ENCODE measurements at places on chromosomes 7 and 10.

DNA sequence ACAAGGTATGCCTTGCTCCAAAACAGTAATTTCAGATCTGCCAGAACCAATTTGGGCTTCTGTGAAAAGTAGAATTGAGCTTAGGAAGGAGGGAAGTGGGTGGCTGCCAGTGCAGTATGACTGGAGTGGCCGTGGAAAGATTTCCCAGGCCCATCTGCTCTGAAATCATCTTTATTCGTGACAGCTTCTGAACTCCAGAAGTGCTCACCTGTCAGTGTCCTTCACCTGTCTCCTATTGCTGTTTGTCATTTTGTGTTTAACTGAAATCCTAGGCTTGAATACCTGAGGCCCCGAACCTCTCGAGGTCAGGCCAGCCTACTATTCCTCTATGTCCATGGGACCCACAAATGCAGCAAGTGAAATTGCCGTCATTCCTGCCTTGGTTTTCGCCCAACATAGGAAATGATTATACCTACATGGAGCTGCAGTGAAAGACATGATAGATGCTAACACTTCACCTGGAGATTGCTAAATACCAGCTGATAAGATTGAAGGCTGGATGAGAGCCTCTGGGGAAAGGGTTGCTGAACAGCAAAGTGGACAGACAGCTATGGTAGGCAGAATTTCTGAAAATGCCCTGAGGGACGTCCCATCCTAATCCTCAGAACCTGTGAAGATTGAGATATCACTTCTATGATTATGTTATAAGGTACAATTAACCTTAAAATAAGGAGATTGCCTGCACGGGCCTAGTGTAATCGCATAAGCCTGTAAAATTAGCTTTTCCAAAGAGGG lies 82.1 kb downstream of the C1GALT1 start:
- no peak for DNase-seq

- DNase-seq, result no peak
Measured at GRCh38 chr7:134554417-134554966, 5.6 kb downstream of the AKR1B15 start.

DNA sequence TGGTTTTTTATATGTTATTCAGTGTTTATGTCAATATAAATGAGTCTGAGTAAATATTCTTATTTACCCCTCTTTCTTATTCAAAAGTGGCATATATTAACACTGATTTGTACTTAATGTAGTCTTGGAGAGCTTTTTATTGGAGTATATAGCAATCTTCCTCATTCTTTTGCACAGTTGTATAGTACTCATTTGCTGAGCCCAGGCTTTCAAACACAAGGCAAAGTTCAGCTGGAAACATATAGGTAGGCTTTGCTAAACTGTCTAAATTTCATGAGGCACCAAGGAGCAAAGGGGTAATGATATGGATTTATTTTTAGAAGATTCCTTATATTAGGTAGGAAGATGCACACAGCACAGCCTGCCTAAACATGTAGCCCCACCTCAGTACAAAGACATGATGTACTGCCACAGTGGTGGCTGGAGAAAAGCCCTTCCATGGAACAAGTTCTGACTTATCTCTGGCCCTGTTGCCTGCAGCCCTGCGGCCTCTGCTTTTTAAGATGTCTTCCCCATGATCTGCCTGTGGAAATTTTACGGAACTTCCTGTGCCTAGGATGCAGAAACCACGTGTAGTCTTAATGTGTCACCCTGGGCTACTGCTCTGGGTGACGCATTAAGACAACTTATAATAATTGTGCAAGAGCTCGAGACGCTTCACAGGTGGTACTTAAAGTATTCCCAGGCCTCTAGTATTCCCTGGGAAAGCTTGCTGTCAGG lies 9.6 kb upstream of the PDCD4 start:
- DNase-seq, result no peak

DNA sequence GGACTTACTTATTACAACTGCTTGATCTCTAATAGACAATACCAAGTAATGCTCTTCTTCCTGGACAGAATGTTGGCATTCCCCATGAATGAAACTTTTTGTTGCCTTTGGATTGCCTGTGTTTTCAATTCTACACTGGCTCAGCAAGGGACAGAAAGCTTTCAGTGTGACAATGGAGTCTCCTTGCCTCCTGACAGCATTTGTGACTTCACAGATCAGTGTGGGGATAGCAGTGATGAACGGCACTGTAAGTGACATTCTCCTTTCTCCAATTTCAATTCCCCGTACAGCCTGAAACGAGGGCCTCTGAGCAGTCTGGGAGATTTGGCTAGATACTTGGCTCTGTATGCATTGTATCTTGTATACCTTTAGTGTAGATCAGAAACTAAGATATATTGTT lies 290 bp downstream of the MALRD1 start:
- DNase-seq, result no peak

Measured in H4 (cell line).